ENCODE measurements at places on chromosomes 16 and 17. TPM values are rescaled to one million over a fixed set of nuclear protein-coding genes. Genes with fewer than 3 reads are reported as not detected.

TMEM238L gene
- 76.5 TPM for total RNA-seq

GAN gene
- 21.1 TPM for total RNA-seq

SOCS1 gene
- 4.1 TPM for total RNA-seq

RGS11 gene
- 8.1 TPM for total RNA-seq

SLC47A1 gene
- total RNA-seq = 2.9 TPM

MARVELD3 gene
- total RNA-seq = 85.8 TPM

ZDHHC1 gene
- 12.3 TPM for total RNA-seq

WNK4 gene
- 55.8 TPM for total RNA-seq

TBC1D3H gene
- not detected for total RNA-seq

HBQ1 gene
- not detected for total RNA-seq

SKAP1 gene
- 2.4 TPM for total RNA-seq

VAC14 gene
- 35.1 TPM for total RNA-seq

TBKBP1 gene
- 20.3 TPM for total RNA-seq

SMIM36 gene
- total RNA-seq = not detected

PAFAH1B1 gene
- 108 TPM for total RNA-seq

NACA2 gene
- total RNA-seq = not detected

CCL3 gene
- total RNA-seq = 4.3 TPM

LRRC59 gene
- 76.8 TPM for total RNA-seq

GPR179 gene
- 0.09 TPM for total RNA-seq

ALOXE3 gene
- not detected for total RNA-seq

GNAO1 gene
- 9.8 TPM for total RNA-seq

PPY gene
- 1.5 TPM for total RNA-seq

NEUROD2 gene
- not detected for total RNA-seq

SLC7A5 gene
- total RNA-seq = 8.1 TPM

CD300E gene
- total RNA-seq = 0.47 TPM

AURKB gene
- 27.3 TPM for total RNA-seq

CLEC3A gene
- not detected for total RNA-seq

ARHGAP44 gene
- 52.0 TPM for total RNA-seq

DHRS7C gene
- total RNA-seq = not detected

MFAP4 gene
- total RNA-seq = 127 TPM

KRTAP9-4 gene
- total RNA-seq = not detected

TBC1D3B gene
- 10.8 TPM for total RNA-seq

TPSG1 gene
- total RNA-seq = 23.3 TPM

UQCRC2 gene
- total RNA-seq = 569 TPM

Measured in mucosa of descending colon (tissue), 3 donors.